CD4-positive, alpha-beta T cell treated with Interleukin-17A for 4 hours (primary cell): ENCODE measurements at places on chromosomes 2 and 18.

- peak; percentile 12 for DNase-seq
Observed at GRCh38 chr2:232781765-232782164, 5.4 kb upstream of the KCNJ13 start.

GRCh38 chr2:126704434-126705160 is 48.6 kb downstream of the GYPC start:
- DNase-seq = no peak

GRCh38 chr2:96340493-96341414 is 5.2 kb downstream of the NCAPH start:
- DNase-seq = no peak

GRCh38 chr2:42281416-42282081 is 79.5 kb downstream of the COX7A2L start:
- no peak for DNase-seq

DNA sequence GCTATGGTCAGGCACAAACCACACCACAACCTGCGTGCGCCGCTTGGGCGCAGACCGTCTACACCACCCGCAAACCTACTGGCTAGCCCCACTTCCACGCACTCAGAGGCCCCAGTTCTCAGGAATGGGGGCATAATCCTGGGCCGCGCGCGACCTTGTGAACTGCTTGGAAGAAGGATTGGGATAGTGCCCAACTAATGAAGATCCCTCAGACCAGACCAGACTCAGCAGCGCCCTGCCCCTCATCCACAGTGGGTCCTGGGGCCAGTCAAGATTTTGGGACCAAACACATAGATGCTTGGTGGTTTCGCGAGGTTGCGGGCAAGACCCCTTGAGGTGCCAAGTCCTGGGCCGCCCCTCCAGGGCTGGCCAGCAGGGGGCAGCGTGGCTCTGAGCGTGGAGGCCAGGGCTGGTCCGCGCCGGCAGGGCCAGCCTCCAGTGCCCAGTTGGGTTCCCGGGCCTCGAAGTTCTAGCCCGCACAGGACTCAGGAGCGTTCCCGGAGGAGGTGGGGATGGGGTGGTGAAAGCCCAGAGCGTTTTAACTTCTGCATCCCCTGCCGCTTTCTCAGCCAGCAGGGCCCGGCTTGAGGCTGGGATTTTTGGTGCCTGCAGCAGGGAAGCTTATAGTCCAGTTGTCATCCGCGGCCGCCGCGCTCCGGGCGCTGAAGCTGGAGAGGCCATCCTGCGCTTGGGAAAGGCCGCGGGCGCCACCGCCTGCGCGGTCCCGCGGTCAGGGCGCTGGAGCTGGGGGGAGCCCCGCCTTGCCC is 8.3 kb downstream of the OSR1 start:
- DNase-seq = peak; percentile 69

DNA sequence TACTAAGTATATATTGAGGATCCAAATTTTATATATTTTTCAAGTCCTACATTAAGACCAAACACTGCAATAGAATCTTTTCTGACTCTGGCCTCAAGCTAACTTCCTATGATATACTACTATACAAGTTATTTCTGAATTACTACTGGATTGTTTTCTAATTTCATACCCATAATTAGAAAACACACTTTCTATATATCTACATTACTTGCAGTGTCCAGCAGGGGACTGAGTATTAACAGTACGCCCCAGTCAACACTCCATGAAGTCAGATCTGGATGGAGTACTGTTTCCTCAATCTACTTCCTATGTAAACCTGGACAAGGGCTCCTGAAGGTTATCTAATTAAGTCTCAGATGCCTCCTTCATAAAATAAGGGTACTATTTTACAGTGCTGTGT is 26.5 kb downstream of the RMP24 start:
- no peak for DNase-seq

DNA sequence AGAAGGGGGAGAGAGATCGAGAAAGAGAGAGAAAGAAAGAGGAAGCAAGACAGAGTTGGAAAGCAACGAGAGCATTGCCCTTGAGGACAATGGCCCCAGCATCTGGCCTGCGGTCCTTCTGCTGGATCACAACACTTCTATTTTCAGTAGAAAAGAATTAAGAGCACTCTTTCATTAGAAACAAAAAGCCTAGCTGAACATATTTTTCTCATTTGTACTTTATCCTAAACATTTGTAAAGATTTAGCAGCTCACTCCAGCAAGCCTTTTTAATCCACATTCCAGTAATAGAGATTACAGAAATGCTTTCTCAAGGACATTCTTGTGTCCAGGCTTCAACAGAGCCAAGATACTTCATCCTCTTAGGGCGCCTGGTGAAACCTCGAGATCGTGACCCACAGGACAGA is 31.6 kb upstream of the AFF3 start:
- no peak for DNase-seq

- no peak for DNase-seq
Observed at GRCh38 chr2:238321467-238321866, 1.1 kb downstream of the TRAF3IP1 start.

DNA sequence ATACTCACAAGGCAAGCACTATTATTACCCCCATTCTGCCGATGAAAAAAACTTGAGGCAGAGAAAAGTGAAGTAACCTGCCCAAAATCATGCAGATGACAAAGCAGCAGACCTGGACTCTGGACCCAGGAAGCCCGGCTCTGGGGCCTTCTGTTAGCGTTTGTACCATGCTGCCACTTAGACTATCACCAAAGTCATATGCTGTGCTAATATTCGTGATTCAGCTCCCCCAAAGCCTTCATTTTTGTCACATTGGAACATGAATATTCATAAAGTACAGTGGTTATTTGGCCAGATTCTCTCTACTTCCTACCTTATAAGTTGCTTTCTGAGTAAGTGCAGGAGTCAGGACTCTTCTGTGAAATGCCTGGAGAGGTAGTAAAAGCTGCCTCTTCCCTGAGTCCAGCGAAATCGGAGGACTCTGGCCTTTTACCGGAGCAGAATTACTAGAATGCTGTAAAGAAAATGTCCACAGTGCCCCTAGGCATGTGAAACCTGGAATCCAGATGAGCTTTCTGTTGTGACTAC is 86.7 kb downstream of the FTCDNL1 start:
- DNase-seq = no peak

GRCh38 chr2:142100970-142101369 is 29.8 kb downstream of the LRP1B start:
- DNase-seq = no peak

- no peak for DNase-seq
Observed at GRCh38 chr2:183068561-183068960, 10.0 kb upstream of the DUSP19 start.
